ENCODE measurements at places on chromosomes 16 and 17. TPM values are rescaled to one million over a fixed set of nuclear protein-coding genes. Genes with fewer than 3 reads are reported as not detected.
A peak's percentile ranks its signal among the peaks of the same experiment; 100 is the strongest.

- peak; percentile 96 for DNase-seq
These were observed 26.0 kb downstream of the NECAB2 start for GRCh38 chr16:83994087-83994486.

LAT gene
- total RNA-seq = not detected

DNA sequence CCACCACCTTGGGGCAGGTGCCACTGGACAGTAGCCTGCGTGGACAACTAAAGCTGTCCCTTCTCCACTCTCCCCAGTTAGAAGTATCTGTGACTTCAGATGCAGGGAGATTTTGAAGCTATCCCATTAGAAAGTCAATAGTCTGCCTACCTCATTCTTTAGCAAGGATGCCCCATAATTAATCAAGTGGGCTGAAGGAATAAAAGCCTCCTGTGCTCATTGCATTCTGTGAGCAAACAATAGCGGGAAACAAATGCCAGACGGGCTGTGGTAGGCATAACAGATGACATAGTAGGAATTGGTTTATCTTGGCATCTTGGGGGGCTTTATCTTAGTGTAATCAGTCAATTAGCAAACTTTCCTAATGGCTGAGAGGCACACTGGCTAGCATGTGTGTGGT lies 96.7 kb upstream of the HSBP1 start:
- no peak for DNase-seq

TLCD1 gene
- 18.2 TPM for total RNA-seq

CDC42EP4 gene
- 26.9 TPM for total RNA-seq

DNA sequence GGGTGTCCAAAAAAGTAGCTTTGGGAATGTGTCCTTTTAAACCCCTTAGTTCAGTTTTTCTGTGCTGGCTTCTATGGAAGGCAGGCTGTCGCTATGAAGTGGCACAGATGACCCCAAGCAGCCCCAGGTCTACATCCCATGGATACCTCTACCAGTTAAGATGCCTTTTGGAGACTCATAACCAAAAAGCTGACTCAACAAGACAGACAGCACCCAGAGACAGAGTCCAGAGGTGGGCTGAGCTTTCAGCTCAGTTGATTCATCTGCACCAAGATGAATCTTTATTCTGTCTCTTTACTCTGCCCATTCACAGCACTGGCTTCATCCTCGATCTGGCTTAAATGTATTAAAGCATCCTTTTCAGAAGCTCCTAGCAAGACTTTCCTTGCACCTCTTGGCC lies 29.8 kb upstream of the RBBP6 start:
- no peak for DNase-seq

DNA sequence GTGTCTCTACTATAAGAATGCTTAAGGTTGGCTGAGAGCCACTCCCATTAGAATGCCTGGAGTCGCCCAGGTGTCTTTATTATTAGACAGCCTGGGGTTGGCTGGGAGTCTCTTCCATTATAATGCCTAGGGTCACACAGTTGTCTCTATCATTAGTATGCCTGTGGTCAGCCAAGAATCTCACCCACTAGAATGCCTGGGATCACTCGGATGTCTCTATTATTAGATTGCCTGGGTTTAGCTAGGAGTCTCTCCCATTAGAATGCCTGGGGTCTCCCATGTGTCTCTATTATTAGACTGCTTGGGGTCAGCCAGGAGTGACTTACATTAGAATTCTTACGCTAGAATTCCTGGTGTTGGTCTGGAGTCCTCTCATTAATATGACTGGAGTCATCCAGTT lies 2255.3 kb downstream of the TP53TG3F start:
- DNase-seq = no peak

GRCh38 chr17:37360632-37361031 lies 15.2 kb upstream of the C17orf78 start:
- DNase-seq = peak; percentile 38

DNA sequence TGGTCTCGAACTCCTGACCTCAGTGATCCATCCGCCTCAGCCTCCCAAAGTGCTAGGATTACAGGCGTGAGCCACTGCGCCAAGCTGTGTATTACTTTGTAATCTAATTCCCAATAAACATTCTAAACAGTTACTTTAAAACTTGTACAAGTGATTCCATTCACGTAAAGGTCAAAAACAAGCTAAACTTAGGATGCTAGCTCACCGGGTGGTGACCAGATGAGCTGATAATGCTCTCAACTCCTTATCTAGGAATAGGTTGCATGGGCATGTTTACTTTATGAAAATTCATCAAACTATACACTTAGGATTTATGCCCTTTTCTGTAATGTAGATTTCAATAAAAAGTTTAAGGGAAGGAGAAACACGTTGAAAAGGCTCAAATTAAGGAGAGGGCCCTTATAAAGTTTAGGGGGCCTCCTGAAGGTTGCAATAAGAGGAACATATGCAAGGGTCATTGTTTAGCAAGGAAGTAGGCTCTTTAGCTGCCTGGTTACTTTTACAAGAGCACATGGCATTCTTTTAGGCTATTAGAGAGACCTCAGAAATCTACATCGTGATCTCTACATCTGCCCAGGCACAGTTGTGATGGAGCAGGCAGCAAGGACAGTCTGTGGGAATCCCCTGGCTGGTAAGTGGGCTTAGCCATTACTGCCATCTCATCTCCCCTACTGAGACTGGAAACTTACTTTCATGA lies 13.3 kb downstream of the CDR2 start:
- no peak for DNase-seq

CCL14 gene
- not detected for total RNA-seq

TAC4 gene
- not detected for total RNA-seq

CMIP gene
- total RNA-seq = 8.3 TPM

DNA sequence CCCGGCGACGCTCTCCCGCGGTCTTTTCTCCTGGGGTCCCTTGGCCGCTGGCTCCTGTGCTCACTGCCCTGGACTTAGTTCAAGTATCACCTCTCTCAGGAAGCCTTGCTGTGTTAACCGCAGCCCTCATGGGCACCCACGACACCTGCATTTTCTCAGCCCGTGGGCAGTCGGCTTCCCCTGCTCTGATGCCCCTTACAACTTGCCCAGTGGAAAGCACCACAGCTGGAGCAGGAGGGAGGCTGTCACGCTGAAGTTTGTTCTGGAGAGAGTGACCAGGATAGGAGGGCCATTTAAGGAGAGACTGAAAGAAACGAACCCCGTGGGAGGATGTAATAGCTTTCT lies 395 bp downstream of the STXBP4 start:
- DNase-seq = peak; percentile 33

DNA sequence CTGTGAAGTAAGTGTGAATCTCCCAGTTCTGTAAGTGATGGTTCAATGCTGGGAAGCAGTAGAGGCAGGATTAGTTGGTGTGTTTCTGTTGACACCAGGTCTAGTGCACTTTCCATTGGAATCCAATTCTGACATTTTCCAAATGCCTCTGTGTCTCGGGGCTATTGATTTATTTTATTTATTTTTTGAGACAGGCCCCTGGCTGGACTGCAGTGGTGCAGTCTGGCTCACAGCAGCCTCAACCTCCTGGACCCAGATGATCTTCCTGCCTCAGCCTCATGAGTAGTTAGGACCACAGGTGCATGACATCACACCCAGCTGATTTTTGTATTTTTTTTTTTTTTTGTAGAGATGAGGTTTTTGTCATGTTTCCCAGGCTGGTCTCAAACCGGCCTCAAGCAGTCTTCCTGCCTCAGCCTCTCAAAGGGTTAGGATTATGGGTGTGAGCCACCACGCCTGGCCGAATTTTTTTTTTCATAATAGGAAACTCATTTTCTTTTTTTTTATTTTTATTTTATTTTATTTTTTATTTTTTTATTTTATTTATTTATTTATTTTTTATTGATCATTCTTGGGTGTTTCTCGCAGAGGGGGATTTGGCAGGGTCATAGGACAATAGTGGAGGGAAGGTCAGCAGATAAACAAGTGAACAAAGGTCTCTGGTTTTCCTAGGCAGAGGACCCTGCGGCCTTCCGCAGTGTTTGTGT lies 61.7 kb downstream of the YPEL2 start:
- no peak for DNase-seq

DNA sequence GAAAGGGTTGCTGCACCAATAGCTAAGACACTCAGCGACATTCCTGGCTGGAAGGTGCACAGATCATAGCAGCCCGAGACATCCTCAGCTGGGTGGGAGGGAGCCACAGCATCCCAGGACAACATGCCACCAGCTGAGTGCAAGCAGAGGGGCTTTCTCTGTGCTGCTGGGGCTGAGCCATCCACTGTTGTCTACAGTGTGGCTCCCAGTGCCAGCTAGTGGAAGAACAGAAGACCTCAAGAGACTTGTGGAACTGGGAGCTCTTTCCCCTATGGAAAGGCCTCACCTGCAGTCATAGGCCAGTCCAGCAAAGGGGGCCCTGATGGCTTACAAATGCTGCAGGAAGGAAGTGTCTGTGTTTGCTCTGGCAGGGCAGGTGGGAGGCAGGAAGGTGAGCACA lies 131.0 kb downstream of the C16orf78 start:
- DNase-seq = no peak

TRIM65 gene
- 16.5 TPM for total RNA-seq

GNGT2 gene
- not detected for total RNA-seq

GRCh38 chr16:566475-567372 lies at the start of gene NHLRC4:
Gene NHLRC4, plus strand, starts transcription at chr16:567005. Its CDS starts 1,043 bp downstream, at chr16:568048.
- DNase-seq = no peak

GRCh38 chr17:56742601-56743000 lies 91.1 kb downstream of the C17orf67 start:
- no peak for DNase-seq

DNA sequence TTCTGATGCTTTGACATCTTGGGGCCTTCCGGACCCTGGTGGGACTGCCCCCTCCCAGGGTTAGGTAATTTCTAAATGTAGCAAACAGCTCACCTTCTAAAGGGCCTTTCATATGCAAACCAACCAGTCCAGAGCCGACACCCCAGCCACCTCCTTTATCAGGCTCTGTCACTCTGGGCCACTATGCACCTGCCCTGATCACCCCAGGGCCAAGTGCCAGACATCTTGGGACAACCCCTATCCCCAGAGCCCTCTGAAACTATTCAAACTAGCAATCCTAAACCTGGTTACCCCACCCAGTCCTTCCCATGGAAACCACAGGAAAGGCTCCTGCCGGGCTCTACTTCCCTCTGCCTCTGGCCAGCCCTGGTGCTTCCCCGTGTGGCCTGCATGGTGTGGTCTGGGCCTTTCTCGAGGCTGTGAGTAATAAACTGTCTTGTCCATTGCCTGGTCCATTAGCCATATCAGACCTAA lies 91.2 kb upstream of the TNRC6C start:
- no peak for DNase-seq

HLF gene
- 1.9 TPM for total RNA-seq

CCL4 gene
- not detected for total RNA-seq

MT1G gene
- 7.8 TPM for total RNA-seq

DNA sequence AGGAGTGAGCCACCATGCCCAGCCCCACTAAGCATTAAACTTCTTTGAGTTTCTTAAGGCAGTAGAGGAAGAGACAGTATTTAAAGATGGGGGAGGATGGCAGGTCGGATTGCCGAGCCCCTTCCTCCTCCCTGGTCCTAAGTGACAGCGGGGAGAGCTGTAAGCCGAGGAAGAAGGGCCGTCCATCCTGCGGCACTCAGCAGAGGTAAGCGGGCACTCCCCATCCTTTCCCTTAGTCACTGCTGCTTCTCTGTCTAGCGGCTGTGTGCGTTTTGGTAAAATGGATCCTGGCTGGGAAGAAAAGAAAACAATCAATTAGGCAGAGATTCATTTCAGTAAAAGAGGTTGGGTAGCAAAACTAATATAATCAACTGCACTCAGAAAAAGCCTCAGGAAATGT lies 13.9 kb downstream of the DNAAF1 start:
- DNase-seq = no peak

- peak; percentile 69 for DNase-seq
These were observed 73.1 kb downstream of the KSR1 start for GRCh38 chr17:27529230-27529796.

GRCh38 chr17:61007980-61008379 lies 330.3 kb downstream of the BCAS3 start:
- DNase-seq = peak; percentile 14

DNA sequence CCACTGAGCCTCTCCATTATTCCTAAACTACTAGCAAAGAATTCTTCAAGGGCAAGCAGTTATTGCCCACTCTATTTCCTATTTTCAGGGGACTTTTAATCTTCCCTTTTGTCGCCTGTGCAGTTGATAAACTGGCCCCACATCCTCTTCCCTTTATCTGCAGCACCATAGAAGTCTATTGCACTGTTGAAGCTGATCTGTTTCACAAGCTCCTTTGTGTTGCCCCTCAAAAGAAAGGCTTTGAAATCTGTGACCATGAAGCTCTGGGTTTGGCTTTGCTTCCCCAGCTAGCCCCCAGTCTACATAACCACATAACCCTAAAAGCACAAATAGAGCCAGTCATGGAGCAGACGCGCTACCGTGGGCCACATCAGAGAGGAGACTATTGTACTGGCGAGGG lies 37.1 kb downstream of the CDRT15 start:
- no peak for DNase-seq

KRT40 gene
- not detected for total RNA-seq

SHISA6 gene
- not detected for total RNA-seq

GCGR gene
- total RNA-seq = not detected

DNA sequence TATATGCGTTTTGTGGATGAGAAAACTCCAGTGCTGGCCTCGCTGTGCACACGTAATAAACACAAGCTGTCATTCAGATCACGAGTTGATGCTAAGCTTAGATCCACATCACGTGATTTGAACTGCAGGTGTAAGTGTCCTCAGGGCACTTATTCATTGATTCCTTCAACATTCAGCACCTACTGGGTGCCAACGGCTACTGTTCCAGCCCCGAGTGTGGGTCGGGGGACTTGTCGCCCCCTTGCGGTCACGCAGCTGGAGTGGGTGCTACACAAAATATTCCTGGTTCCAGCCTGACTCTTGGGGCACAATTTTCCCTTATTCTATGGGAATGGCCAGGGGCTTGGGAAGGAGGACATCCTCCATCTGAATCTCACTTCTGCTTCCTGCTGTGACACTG lies 29.9 kb upstream of the GINS2 start:
- DNase-seq = peak; percentile 7

C16orf87 gene
- total RNA-seq = 14.2 TPM

SPATA32 gene
- not detected for total RNA-seq

DNA sequence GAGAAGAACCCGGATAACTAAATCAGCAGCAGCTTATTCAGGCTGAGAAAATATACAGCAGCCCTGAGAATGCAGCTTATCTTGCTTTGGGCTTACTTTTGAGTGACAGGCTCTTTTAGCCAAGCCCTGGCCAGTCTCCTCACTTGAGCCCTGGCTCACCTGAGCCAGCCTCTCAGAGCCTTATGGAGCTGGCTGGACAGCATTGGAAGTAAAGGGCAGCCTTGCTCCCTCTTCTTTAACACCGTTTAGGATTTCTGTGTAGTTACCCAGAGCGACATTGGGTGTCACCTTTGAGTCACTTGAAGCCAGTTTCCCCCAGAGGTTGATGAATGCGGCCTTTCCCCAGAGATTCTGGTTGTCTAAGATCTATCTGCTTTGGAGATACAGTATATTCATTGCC lies 7.7 kb upstream of the NPIPB2 start:
- peak; percentile 51 for DNase-seq

NAGS gene
- total RNA-seq = 6.1 TPM
